ENCODE measurements at places on chromosomes 11 and 22.

- no peak for DNase-seq
These were observed 85.3 kb downstream of the CACNA1I start for GRCh38 chr22:39655831-39656230.

- no peak for DNase-seq
These were observed 28.5 kb downstream of the CELF1 start for GRCh38 chr11:47524291-47524874.

DNA sequence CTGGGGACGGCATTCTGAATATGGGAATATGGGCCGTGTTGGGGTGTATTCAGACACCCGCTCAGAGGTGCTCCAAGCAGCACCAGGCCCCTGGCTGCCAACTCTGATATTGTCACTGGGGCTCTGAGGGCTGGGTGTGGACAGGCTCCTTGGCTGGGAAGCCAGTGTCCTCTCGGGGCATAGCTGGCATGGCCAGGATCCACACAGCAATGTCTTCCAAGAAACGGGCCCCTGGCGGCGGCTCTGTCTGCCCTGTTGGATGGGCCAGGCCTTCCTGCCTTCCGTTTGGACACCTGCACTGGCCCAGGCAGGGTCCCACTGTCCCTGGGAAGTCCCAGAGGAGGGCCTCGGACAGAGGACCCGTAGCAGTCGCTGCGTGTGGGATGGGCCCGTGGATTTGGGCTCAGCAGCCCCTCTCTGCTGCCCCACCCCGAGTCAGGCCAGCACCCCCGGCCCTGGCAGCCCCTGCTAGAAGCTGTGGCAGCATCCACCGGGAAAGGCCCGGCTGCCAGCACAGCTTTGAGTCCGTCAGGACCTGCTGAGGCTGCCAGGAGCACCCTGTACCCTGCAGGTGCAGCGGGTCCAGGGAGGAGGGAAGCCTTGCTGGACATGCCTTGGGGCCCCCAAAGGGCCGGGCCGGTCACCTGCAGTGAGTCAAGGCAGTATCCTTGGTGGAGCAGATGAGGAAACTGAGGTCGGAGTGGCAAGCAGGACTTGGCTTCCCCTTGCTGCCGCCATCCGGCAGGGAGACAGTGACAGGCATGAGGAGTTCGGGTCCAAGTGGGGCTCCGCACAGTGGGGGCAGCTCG is 4.1 kb downstream of the PANX2 start:
- DNase-seq: no peak

- DNase-seq: no peak
These were observed 47.7 kb upstream of the FADD start for GRCh38 chr11:70155386-70155785.

- DNase-seq: no peak
These were observed at the start of gene CFAP300 for GRCh38 chr11:102047305-102047924. TSS of gene CFAP300 (plus strand) at chr11:102047437. CDS start at chr11:102047471, 34 bp downstream.
